ENCODE measurements at places on chromosomes 13 and 19.

GRCh38 chr13:78030341-78030896, 111.8 kb upstream of the EDNRB start:
- no peak for DNase-seq
- H3K4me3 ChIP-seq = no peak overlapping the region
- no peaks in the 10 kb centered on the region for H3K4me1 ChIP-seq
- no peaks in the 10 kb centered on the region for H3K36me3 ChIP-seq
- no peaks in the 10 kb centered on the region for H3K27me3 ChIP-seq

DNA sequence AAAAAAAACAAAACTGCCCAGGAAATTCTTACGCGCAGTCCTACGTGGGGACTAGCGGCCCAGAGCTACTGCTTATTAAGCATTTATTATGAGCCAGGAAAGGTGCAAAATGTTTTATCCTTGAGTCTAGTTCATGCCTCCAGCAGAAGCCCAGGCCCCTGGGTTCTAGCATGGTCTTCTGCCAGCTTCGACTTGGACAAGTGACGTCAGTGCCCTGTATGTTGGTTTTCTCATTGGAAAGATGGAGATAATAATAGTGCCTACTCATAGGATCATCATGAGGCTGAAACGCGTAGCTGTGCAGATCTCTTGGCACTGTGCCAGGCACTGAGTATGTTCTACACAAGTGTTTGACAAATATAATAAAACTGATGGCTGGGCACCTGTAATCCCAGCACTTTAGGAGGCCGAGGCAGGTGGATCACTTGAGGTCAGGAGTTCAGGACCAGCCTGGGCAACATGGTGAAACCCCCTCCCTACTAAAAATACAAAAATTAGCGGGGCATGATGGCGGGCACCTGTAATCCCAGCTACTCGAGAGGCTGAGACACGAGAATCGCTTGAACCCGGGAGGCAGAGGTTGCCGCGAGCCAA, 12.4 kb upstream of the SULT2B1 start:
- no peak for DNase-seq
- peaks cover 17% of the 10 kb centered on the region for H3K4me1 ChIP-seq
- no peaks in the 10 kb centered on the region for H3K27me3 ChIP-seq
- H3K36me3 ChIP-seq = no peaks in the 10 kb centered on the region
- H3K27ac ChIP-seq = no peak overlapping the region

- DNase-seq = no peak
- no peaks in the 10 kb centered on the region for H3K4me1 ChIP-seq
- no peak overlapping the region for H3K27ac ChIP-seq
- no peak overlapping the region for H3K4me3 ChIP-seq
Measured at GRCh38 chr13:60000081-60000480, 163.6 kb downstream of the DIAPH3 start.

DNA sequence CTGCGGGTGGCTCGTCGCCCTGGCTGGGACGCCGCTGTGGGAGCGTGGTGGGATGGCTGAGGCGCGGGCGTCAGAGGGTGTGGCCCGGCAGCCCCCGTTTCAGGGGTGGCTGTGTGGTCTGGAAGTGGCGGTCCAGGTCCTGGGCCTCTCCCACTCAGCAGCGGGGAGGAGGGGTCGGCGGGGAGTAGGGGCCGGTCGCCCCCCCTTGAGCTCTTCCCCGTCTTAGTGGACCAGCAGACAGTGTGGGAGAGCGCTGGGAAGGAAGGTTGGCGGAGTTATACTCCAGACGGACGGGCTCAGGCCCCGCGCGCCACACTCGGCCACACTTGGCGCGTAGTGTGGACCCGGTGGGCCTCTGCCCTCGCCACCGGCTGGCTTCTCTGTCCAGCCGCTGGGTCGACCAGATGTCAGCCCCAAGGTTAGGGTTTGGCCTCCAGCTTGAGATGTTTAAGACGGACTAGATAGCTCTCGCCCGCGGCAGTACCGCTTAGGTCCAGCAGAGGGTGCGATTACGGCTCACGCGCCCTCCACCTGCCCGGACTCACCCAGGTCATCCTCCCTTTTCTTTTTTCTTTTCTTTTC, 21.7 kb upstream of the ZNF429 start:
- no peaks in the 10 kb centered on the region for H3K36me3 ChIP-seq
- H3K4me1 ChIP-seq = no peaks in the 10 kb centered on the region
- H3K4me3 ChIP-seq = no peak overlapping the region
- H3K27me3 ChIP-seq = no peaks in the 10 kb centered on the region

DNA sequence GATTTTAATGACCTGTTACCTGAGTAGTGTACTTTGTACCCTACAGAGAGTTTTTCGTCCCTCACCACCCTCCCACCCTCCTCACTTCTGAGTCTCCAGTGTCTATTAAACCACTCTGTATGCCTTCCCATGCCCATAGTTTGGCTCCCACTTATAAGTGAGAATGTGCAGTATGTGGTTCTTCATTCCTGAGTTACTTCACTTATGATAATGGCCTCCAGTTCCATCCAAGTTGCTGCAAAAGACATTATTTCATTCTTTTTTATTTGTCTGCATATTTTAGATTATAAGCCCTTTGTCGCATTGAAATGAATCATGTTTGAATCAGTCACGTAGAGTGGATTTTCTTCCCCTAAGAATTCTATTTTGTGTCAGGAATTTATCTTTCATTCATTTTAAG, 12.2 kb upstream of the HTR2A start:
- H3K27ac ChIP-seq = no peak overlapping the region
- H3K27me3 ChIP-seq = no peaks in the 10 kb centered on the region
- no peaks in the 10 kb centered on the region for H3K4me1 ChIP-seq
- DNase-seq = no peak
- no peak overlapping the region for H3K4me3 ChIP-seq

- H3K4me3 ChIP-seq = no peak within 1 kb of the TSS
- H3K36me3 ChIP-seq = no peaks in the 10 kb centered on the region
- DNase-seq = no peak
- H3K27me3 ChIP-seq = peaks cover 68% of the 10 kb centered on the region
Measured at GRCh38 chr19:19211499-19212420, at the start of gene NCAN. Gene NCAN (plus strand): TSS chr19:19211958. CDS start chr19:19216954, 4,996 bp downstream.

GRCh38 chr19:51129716-51130115, 5.0 kb downstream of the SIGLEC9 start:
- peak; percentile 43 for DNase-seq
- H3K36me3 ChIP-seq = no peaks in the 10 kb centered on the region
- no peak overlapping the region for H3K4me3 ChIP-seq
- H3K27me3 ChIP-seq = peaks cover 14% of the 10 kb centered on the region

- DNase-seq = no peak
- peaks cover 19% of the 10 kb centered on the region for H3K36me3 ChIP-seq
- H3K4me3 ChIP-seq = peak overlapping the region; percentile 74
- H3K4me1 ChIP-seq = peaks cover 17% of the 10 kb centered on the region
- H3K27ac ChIP-seq = peak overlapping the region; percentile 87
Measured at GRCh38 chr19:36527873-36528193, 238 bp downstream of the ZNF260 start.

GRCh38 chr13:40540328-40541044, 126.0 kb downstream of the FOXO1 start:
- H3K4me1 ChIP-seq = peaks cover 22% of the 10 kb centered on the region
- no peaks in the 10 kb centered on the region for H3K27me3 ChIP-seq
- DNase-seq = no peak
- no peaks in the 10 kb centered on the region for H3K36me3 ChIP-seq

GRCh38 chr13:30163441-30163840, 143.9 kb downstream of the KATNAL1 start:
- DNase-seq = peak; percentile 25
- no peaks in the 10 kb centered on the region for H3K36me3 ChIP-seq
- H3K4me3 ChIP-seq = no peak overlapping the region

DNA sequence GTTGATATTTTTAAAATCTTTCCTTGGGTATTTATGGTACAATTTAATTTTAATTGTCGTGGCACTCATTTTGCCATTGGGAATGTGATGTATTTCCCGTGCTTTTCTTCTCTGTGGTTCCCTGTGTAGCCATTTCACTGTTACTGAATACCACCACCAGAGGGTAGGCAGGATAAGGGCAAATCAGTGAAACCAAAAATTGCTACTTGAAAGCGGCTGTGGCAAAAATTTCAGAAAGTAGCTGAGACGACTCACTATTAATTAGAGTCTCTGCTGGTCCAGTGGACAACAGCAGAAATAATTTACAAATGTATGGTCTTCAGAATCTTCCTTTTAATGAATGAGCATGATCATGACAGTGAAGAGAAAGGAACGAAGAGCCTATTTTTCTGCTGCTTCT, 34.4 kb upstream of the MIR17HG start:
- no peaks in the 10 kb centered on the region for H3K36me3 ChIP-seq
- no peak for DNase-seq
- no peak overlapping the region for H3K27ac ChIP-seq
- H3K27me3 ChIP-seq = peaks cover 48% of the 10 kb centered on the region
- H3K4me3 ChIP-seq = no peak overlapping the region

- H3K4me1 ChIP-seq = no peaks in the 10 kb centered on the region
- peaks cover 17% of the 10 kb centered on the region for H3K27me3 ChIP-seq
- DNase-seq = no peak
- H3K36me3 ChIP-seq = no peaks in the 10 kb centered on the region
- H3K4me3 ChIP-seq = no peak overlapping the region
Measured at GRCh38 chr19:4548238-4548584, 8.4 kb upstream of the LRG1 start.

DNA sequence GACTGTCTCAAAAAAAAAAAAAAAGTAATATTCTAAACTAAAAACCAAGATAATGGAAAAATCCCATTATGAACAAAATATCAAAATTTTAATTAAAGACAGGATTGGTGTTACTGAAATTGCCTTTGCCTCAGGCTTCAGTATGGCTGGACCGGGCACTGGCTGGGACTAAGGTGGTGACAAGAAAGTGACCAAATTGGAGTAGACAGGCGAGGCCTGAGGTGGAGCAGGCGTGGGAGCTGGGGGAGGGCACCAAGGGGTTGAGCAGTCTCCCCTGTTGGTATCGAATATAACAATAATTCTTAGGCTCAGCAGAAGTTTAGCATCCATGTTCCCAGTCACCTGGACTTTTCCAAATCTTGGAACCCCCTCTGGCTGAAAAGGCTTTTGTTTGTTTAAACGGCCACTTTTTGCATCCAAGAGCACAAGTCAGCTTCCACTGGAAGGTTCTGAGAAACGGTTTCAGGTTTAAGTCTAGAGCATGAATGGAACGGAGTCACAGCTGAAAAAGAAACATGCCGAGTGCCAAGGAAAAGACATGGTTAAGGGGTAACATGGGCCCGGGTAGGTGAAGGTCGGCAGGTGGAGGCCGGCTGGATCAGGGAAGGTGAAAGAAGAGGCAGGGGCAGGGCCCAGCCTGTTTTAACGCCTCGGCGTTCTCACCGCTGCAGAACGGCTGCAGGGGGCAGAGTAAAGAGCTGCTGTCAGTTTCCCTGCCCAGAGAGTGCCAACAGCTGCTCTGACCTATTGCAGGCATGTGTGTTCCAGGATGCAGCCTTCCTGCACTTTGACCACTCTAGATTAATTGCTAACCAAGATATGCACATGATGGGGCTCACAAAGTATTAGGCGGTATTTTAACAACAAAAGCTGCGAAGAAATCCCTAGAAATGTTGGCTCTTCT, 104.4 kb downstream of the TM9SF2 start:
- H3K4me3 ChIP-seq = peak overlapping the region; percentile 89
- no peaks in the 10 kb centered on the region for H3K36me3 ChIP-seq
- no peak for DNase-seq
- H3K4me1 ChIP-seq = peaks cover 7% of the 10 kb centered on the region

DNA sequence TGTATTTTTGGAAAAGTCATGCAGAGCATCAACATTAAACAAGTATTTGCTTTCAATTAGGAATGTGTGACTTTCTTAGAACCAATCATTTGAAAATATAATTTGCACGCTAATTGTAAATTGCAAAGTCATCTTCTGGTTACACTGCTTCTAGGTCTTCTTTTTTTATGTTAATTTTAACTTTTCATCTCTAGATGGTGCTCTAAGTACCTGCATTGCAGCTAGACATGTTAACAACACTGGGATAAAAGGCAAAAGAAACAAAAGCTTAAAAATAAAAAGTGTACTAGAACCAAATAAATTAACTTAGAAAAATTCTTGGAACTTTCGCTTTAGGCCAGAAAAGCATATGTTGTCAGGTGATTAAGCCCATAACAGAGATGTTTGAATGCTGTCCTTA, 2758.2 kb downstream of the PCDH9 start:
- H3K27ac ChIP-seq = no peak overlapping the region
- no peaks in the 10 kb centered on the region for H3K27me3 ChIP-seq
- H3K4me1 ChIP-seq = no peaks in the 10 kb centered on the region
- H3K36me3 ChIP-seq = no peaks in the 10 kb centered on the region

GRCh38 chr19:14769201-14769600, 9.2 kb downstream of the ADGRE2 start:
- no peak overlapping the region for H3K27ac ChIP-seq
- H3K27me3 ChIP-seq = no peaks in the 10 kb centered on the region
- H3K4me3 ChIP-seq = no peak overlapping the region
- H3K4me1 ChIP-seq = no peaks in the 10 kb centered on the region
- H3K36me3 ChIP-seq = peaks cover 6% of the 10 kb centered on the region

DNA sequence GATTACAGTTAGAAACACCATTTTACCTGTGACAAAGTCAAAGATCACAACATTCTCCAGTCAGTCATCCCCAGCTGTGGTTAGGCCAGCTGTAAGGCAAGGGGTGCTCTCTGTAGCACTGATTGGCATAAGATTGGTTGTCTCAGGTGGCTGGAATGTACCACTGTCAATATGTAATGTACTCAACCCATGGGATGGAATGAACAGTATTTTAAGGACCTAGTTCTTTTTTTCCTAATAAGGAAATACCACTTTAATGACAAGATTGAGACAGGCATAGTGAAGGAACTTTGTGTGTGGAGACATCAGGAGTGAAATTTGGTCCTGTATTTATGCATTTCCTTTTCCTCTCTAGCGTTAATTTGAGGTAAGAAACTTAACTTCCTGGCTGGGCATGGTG, 310.7 kb downstream of the ITGBL1 start:
- H3K4me1 ChIP-seq = no peaks in the 10 kb centered on the region
- no peak overlapping the region for H3K4me3 ChIP-seq
- no peaks in the 10 kb centered on the region for H3K27me3 ChIP-seq
- no peak for DNase-seq
- no peak overlapping the region for H3K27ac ChIP-seq

DNA sequence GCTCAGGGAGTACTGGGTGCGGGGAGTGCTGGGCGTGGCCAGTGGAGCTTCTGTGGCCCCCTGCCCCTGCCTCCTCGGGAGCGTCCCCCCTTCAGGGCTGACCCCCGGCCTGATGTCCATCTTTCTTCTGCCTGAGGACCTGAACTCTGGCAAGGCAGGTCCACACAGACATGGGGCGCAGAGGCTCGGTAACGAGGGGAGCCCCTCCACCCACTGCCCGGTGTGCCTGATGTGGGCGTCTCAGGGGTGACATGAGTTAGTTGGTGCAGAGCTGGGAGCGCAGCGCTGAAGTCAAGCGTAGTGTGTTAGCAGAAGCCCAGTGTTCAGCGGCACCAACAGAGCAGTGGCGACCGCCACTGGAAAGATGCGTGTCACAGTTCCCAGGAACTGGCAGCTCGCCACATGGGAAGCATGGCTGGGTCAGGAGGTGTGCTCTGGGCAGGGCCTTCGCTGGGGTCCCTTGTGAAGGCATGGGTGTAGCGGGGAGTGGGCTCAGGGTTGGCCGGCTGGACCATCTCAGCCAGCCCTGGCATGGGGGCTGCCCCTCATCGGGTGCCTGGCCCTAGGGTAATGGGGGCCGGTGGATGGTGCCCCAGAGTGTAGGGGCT, 11.5 kb downstream of the THOP1 start:
- no peak overlapping the region for H3K4me3 ChIP-seq
- H3K36me3 ChIP-seq = peaks cover 33% of the 10 kb centered on the region
- no peak for DNase-seq
- H3K27ac ChIP-seq = no peak overlapping the region
- no peaks in the 10 kb centered on the region for H3K27me3 ChIP-seq
- no peaks in the 10 kb centered on the region for H3K4me1 ChIP-seq

All from suprapubic skin (tissue), 4 donors.